ENCODE measurements at places on chromosomes 6 and 20.

DNA sequence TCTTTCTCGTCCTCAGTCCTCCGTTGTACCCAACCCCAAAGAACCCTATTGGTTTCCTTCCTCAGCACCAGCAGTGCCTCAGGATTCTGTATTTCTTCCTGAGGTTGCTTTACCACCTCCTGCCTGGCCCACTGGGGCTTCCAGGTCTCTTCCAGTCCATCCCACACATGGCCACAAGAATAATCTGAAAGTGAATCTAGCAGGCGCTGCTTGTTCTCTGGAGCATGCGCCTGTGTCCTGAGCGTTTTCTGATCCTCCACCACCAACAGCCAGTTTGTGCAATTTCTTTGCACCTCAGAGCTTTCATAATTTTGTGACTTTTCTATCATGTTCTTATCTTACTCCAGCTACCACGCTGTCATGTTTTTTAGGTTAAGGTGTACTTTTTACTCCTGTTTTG is 11.6 kb upstream of the HSP90AB1 start:
- no peak for DNase-seq

- peak; percentile 90 for DNase-seq
These were observed 158.5 kb downstream of the PHACTR1 start for GRCh38 chr6:12875051-12875450.

DNA sequence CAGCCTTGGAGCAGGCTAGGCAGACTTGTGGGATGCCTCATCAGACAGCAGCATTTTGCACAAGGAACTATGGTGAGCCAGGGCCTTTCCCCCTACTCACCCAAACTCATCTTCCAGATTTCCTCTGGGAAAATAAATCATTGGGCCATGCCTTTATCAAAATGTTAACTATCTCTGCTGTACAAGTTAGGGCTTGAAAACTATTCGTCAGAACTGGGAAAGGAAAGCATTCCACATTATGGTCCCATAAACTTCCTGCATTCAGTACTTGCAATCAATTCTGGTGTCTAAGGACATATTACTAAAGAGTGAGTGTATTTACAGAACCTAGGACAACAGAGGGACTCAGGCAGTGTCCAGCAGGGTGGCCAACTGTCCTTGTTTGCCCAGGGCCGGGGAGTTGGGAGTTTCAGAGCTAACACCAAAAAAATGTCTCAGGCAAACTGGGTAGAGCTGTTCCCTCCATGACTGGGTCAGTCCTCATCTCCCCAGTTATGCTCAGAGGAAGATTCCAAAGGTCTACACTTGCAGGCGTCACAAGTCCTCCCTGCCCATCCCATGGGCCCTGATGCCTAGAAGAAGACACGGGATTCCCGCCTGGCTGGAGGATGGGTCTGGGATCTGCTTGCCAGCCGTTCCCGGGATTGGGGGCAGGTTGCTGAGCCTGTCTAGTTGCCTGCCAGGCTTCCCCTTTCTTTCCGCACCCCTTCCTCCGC is 72.2 kb downstream of the SLC22A3 start:
- no peak for DNase-seq

DNA sequence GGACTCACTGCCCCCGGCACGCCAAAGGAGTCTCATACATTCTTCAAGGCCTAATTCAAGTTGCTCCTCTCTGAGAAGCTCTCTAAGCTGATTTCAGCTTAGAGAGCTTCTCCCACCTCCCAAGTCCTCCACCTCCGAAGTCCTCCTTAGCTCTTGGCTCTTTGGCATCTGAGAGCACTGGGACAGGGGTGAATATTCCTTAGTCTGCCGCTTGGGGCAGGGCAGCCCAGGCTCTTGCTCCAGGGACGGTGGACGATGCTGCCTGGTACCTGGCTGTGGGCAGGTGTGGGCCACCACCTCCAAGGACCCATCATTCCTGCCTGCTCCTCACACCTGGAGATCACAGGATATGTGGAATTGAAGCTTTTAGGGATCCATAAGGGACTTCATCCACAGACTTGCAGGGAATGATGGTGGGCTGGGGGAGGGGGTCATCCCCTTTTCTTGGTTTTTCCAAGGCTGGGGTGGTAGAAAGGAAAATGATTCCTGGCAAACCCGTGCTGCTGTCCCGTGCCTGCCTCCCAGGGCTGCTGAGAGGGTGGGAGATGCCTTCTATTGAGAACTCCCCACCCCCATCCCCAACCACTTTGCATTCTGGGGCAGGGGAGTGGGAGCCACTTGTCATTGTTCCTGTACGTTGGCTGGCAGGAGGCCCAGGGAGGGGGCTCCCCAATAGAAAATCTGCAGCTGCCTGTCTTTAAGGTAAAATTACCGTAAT is 57.4 kb downstream of the ARHGAP40 start:
- DNase-seq: peak; percentile 13

DNA sequence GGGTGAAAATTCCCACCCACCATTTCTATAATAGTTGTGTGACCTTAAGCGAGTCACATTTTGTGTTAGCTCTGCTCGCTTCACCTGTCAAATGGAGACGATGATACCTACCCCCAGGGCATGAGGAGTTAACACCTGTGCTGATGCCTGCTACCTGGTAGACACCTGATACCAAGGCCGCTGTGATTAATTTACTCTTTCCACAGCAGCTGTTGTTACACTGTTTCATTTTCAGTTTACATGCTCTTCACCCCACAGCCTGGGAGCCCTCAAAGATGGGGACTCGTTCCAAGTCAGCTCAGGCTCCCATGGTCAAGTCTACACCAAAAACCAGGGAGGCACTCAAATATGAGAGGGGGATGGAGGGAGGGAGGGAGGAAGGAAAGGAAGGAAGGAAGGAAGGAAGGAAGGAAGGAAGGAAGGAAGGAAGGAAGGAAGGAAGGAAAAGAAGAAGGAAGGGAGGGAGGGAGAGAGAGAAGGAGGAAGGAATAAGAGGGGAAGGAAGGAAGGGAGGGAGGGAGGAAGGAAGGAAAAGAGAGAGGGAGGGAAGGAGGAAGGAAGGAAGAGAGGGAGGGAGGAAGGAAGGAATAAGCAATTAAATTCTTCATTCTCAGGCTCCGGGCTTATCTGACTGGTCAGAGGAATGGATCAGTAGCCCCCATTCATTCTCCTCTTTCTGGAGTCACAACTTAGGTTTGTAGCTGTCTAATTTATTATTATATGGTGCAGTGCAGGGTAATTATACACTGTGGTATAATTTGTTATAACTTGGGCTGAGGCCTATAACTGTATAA is 40.9 kb downstream of the PDYN start:
- DNase-seq: no peak

DNA sequence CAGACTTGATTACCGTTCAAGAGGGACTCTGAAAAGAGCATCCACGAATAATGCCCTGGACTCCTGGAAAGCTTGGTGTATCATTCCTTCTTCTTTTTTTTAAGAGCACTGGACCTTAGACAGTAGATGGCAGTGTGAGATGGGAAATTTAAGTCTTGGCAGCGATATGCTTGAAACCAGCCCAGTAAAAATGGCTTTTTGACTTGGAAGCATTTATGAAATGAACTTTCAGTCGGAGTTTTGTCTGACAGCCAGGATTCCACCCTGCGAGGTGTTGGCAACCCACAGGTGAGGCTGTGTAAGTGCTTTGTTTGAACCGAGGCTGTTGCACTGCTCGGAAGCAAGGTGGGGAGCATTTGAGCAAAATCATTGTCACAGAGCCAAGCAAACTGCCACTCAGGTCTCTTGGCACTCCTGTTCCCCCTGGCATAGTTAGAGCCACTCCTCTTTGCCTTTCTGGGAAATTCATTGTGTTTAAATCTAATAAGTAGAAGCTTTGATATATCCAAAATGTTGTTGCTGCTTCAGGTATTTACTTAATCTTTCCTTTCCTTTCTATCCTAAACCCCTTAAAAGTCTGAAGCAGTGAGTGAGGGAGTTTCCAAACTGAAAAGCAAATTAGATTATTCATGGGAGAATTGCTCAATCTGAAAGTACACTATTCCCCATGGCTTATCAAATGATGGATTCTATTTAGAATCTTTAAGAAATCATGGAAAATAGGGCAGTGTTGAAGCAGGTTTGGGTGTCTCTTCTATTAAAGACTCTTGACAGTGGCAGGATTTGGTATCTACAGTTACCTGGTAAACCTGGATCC is 272.8 kb upstream of the SLC35B3 start:
- DNase-seq: peak; percentile 33

DNA sequence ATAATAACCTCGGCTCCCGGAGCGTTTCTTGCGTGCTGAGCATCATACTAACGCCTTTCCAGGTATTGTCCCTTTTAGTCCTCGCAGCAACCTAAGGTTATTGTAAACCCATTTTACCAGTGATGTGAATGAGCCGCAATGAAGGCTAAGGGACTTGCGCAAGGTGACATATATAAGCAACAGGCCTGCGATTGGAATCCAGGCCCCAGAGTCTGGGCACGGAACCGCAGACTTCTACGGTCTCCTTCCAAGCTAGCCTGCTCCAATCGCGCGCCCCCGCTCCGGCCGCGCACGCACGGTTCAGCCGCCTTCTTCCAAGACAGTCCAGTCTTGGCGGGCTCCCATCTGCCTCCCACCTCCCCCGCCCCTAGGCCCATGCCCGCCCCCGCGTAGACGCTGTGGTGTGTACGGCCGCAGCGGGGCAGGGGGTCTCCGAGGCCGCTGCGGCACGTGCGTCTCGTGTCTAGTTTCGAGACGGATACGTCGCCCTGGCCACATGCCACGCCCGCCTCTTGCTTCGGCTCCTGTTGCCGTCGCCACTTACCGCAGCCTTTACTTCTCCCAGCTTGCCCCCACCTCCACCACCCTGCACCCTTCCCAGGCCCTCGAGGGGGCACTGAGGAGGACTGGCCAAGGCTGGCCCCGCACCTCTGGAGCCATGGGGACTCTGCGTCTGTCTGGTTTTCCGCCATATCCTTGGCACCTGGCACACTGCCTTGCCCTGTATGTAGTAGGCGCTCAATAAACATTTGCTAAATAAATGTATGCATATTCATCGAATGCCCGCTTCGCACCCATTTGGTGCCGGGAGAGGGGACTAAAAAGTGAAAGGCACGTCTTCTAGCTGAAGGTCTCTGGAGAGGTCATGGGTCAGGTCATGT is 855 bp upstream of the GFOD1 start:
- DNase-seq: peak; percentile 39

DNA sequence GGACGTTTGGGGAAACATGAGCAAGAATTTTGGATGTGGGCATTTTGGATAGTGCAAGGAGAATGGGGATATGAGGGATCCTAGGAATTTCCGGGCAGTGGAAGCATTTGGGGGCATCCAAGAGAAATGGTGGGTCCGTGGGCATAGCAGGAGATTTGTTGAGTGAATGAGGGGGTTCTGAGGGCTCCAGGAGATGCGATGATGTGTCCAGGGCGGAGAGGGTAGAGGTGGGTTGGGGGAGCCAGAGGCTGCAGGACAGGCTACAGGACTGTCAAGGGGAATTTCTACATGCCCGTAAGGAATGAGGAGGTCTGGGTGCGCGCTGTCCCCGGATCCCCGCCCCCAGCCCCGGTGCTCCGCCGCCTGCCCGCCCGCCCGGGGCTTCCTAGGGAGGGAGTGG is 364 bp downstream of the FRS3 start:
- no peak for DNase-seq

- DNase-seq: no peak
These were observed 4.0 kb upstream of the HEY2 start for GRCh38 chr6:125745281-125746018.

DNA sequence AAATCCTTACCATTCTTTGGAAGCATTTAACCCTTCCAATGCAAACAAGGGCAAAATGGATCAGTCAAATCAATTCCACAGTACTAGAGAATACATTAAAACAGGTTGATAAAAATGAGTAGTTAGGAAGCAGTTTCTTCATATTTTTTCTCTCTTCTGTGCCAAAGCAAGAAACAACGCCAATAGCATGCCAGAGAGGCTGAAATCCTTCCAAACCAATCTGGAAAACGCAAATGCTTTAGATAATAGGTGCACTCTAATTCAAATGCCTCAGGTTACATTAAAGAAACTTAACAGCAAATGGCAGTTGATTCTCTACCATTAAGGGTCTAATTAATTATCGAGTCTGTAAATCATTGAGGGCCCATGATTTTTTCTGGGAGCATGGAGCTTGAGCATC is 755.2 kb downstream of the C6orf118 start:
- DNase-seq: no peak

- no peak for DNase-seq
These were observed 50.1 kb upstream of the ASF1A start for GRCh38 chr6:118843685-118844390.

- DNase-seq: no peak
These were observed 2.3 kb downstream of the ARFRP1 start for GRCh38 chr20:63705232-63706026.

GRCh38 chr6:154229786-154230185 is 126.8 kb downstream of the IPCEF1 start:
- DNase-seq: no peak

GRCh38 chr20:20518263-20518662 is 150.4 kb downstream of the INSM1 start:
- no peak for DNase-seq

DNA sequence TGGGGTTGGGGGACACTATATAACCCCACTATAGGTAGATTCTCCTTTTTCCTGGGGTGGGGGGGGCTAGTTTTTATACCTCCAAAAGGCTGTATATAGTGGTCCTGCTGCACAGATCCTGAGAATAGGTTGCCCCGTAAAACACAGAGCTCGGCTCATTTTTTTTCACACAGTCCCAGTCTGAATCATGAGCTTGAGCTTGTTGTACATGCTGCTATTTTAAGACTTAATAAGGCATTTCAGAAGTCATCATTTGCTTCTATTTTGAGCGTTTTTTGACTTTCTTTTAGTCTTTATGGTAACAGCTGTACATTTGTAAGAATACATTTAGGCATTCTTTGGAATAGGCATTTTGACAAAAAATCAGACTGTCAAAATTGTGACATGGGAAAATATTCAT is 30.5 kb downstream of the SLC9A8 start:
- DNase-seq: peak; percentile 48

DNA sequence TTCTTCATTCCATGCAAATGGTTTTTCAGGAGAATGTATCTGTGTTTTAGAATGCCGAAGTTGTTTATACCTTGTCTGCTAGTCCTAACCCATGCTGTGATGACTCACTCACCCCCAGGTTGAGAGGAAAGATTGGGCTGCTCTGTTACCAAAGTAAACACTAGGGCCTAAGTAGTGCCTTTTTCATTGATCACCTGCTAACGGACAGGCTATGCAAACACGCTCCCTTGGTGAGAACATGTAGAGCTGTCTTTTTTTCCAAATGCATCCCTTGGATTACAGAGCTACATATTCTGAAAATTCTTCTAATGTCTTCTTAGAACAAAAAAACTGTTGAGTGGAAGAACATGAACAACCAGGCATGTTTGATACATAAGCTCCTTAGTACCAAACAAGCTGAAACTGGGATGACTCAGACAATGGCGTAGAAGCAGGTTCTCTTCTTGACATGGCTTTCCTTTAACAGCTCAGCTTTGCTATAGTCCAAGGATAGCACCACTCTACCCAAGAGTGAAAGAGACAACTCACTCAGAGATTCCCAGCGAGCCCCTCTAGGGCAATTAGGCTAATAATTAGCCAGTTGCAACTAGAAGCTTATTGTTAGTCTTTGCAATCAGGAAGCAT is 20.5 kb downstream of the PERP start:
- DNase-seq: peak; percentile 38

GRCh38 chr6:125984311-125984710 is 2.0 kb upstream of the TRMT11 start:
- peak; percentile 81 for DNase-seq

DNA sequence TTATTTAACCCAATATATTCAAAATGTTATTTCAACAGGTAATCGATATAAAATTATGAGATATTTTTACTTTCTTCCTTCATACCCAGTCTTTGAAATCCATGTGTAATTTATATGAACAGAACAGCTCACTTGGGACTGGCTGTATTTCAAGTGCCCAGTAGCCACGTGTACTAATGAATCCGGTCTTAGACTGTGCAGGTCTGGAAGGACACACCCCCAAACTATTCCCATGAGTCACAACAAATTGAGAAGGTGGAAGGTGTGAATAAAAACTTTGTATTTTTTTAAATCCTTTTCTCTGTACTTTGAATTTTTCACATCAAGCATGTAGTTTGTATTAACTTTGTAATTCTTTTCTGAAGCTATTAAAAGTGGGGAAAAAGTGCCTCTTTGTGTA is 2.8 kb downstream of the UNC5CL start:
- no peak for DNase-seq

Measured in EH (cell line).